ENCODE measurements at places on chromosomes 7 and 10.

DNA sequence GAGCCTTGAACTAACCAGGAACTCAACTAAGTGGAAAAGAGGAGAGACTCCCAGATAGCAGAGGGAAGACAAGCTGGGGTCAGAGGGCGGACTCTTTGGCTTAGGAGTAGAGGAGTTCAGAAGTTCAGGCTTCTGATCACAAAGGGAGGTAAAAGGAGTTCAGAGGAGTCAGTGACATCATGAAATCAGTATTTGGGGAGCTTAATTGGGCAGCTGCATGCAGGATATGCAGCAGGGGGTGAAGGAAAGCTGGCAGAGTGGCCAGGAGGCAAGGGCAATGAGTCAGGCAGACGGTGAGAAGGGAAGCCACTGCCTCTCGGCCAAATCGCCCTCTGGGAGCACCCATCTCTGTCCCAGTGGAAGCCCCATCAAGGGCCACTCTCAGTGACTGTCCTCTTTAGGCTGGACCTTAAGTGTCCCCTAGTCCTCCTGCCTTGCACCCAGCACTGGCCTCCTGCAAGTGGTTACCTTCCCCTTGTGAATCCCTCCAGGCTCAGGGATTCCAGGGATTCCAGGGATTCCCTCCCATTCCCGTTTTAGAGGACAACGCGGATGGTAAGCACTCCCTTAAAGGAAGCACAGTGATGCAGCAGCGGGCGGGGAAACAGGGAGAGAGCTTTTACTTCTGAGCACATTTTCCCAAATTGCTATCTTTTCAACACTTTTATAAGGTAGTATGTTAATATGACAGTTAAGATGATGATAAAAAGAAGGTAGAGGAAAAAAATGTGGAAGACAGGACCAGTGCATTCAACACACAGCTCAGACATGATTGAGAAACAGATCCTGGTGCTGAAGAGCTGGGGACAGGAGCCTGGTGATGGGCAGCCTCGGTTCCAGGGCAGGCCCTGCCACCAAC is 72.6 kb downstream of the KCNMA1 start:
- DNase-seq, result no peak

DNA sequence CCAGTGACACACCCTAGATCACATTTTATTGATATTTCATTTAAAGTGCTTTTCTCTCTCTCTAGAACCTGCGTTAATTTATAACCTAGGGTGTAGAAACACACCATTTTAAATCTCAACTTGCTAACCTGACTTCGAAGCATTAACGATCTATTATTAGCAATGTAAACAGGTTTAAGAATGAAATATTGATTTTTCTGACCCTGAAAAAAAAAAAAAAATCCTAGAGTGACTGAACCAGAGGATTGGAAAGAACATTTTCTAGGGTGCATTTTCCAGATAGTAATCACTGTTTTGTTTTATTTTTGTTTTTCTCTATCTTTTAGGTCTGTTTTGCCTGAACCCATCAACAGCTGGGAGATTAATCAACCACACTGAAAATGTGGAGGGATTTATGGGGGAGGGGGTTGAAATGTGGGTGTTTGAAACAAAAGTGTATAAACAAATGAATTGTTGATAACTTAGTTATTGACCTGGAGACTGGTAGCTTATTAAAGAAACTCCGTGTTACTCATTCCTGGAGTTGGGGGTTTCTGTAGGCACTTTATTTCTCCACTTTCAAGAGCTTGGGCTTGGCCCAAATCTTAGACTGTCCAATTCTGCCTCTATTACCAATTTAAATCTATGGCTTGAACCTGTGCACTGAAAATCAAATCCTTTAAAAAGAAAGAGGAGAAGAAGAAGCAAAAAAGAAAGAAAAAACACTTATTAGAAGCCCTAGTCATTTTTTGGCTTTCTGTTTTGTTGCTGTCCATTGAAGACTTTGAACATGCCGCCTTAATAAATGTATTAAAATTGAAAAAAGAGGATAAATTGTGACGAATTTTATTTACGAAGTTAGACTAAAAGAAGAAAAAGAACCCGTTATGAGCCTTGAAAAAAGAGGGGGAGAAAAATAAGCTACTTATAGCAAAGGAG is 2.8 kb downstream of the HOXA2 start:
- no peak for DNase-seq

DNA sequence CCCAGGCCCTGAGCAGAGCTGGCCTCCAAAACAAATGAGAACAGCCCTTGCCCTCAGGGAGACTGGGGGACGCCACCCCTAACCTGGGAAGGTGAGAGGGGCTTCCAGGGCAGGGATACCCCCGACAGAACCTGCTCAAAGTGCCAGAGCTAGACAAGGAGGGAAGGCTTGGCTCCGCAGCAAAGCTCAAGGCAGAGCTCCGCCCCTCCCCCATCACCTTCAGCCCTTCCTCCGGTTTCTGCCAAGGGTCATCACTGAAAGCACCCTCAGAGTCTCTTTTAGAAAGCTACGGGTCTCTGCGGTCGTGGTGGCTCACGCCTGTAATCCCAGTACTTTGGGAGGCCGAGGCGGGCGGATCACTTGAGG is 73.4 kb upstream of the CUX1 start:
- DNase-seq, result no peak

DNA sequence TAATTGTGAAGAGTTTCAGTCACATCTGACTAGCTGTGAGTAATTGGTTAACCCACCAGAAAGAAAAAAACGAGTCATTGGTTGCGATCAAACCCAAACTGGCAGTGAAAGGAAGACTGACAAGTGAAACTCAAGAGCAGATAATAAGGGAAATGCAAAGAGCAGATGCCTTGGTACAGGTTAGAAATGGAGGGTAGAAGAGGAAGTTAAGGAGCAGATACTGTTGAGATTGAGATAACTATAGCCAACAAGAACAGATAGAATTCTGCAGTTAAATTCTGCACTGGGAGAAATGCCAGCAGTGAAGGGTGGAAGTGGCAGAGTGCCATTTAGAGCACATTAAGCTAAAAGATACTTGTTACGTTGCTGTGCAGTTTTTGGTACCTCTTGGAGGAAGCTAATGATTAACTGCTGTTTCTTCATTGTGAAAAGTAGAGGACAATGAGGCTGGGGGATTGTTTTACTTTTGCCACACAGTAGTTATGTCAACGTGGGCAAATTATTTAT is 65.8 kb downstream of the CDK13 start:
- DNase-seq, result no peak

GRCh38 chr10:70905071-70906021 is 17.0 kb upstream of the PCBD1 start:
- no peak for DNase-seq

GRCh38 chr7:155555116-155555695 is 8.8 kb upstream of the CNPY1 start:
- no peak for DNase-seq

- no peak for DNase-seq
These were observed 118.3 kb downstream of the ARID5B start for GRCh38 chr10:62019685-62020359.

DNA sequence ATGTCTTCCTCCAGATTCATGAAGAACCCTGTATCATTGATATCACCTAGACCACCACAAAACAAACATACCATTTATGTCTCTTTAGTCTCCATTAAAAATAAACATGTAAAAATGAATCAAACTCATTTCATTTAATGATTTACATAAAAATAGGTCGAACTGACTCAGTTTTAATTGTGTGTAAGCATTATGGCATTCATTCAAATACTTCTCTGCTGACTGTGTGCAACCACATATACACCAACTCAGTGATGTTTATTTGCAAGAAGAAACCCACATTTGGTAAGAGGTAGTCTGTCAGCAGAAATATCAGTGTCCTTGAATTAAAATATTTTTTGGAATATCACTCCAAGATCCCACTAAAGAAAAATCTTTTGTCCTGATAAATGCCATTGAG is 30.5 kb downstream of the ABCB1 start:
- DNase-seq, result peak; percentile 14

DNA sequence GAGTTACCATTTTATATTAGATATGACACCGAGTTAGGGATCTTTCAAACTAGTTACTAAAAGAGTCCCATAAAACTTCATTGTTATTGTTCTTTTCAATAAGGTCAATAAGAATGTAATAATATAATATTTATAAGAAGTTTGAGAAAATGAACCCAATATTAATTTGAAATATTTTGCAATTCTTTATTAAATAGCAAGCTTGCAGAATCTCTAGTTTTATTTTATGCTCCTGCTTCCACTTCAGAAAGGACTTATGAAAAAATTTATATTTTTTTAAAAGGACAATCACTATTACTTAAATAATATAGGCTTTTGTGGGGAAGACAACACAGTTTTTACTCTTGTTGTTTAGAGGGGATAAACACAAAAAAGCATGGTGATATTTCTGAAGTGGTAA is 47.9 kb downstream of the LUC7L2 start:
- DNase-seq, result no peak

- DNase-seq, result no peak
These were observed 59.3 kb downstream of the PRTFDC1 start for GRCh38 chr10:24893127-24893526.

- no peak for DNase-seq
These were observed 122.8 kb downstream of the MAPK8 start for GRCh38 chr10:48429309-48429708.

DNA sequence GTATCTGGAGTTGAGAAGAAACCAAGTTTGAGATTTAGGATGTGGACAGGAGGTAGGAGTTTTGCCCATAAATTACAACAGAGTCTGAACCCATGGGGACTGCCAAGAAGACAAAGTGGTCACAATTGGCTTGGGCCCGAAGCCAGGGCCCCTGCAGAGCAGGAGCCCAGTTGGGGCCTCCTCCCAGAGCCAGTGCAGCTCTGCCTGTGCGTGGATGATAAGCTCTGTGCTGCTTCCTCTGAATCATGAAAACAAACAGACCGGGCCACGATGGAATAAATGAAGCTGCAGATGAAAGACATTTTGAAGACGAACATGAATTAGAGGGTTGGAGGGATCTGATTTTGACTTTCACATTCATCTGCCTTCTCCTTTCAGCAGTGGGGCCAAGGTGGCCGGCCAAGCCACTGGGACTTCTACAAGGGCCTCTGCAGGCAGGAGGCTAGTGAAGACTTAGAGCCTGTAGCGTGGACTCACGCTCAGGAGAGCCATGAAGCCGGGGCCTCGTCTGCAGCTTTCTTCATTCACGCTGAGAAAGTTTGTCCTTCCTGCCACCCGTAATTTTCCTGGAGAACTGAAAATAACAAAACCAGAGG is 156.8 kb upstream of the LYZL1 start:
- DNase-seq, result no peak

GRCh38 chr10:21888959-21889358 is 114.6 kb downstream of the DNAJC1 start:
- DNase-seq, result no peak

DNA sequence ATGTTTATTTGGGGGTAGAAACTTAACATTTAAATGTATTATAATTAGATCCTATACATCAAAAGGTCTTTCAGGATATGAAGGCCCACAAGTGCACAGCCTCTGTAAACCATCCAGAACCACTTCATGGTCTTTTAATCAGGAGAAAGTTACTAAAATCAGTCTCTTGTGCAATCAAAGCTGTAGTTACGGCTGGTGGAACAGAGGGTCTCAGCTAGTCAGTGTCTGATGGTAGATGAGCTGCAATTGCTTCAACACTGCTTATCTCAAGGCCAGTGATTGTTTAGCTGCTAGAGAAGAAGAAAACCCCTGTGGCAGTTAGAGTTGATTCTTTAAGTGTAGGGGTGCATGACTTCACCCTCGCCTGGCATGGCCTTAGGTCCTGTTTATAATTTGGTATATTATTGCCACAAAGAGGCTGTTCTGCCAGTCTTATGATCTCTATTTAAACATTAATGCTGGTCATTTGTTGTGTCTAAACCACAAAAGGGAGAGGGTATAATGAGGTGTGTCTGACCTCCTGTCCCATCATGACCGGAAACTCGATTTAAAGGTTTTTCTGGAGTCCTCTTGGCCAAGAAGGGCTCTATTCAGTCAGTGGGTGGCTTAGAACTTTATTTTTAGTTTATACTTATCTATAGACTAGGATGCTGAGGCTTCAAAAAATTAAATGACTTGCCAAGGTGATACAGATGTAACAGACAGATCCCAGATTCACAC is 21.3 kb downstream of the MSRB2 start:
- DNase-seq, result no peak

- no peak for DNase-seq
These were observed 20.3 kb upstream of the HGF start for GRCh38 chr7:81790120-81790500.

GRCh38 chr10:36224431-36224985 is 582.4 kb upstream of the FZD8 start:
- DNase-seq, result no peak

DNA sequence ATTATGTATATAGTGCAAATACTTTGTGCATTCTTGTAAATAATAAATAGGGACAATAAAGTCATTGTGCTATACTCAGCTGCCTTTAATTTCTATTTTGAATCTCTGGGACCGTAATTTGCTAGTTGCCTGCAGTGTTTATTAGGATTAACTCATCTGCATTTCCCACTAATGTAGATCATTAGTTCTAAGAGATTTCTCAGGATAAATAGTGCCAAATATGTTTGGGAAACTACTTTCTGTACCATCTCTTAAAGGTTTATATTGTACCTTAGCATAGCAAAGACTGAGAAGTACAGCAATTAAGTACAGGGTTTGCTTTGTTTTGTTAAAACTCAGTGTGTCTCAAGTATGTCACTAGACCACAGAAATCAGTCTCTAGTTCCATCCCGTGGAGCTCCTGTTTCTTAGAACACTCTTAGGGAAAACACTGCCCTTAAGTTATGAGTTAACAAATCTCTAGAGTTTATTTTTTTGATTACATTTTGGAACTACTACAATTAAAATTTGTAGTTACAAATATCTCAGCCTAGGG is 26.0 kb downstream of the ADD3 start:
- no peak for DNase-seq

- no peak for DNase-seq
These were observed 58.5 kb downstream of the PKD1L1 start for GRCh38 chr7:47889723-47890122.

GRCh38 chr7:111677848-111678247 is 115.6 kb upstream of the IMMP2L start:
- no peak for DNase-seq

DNA sequence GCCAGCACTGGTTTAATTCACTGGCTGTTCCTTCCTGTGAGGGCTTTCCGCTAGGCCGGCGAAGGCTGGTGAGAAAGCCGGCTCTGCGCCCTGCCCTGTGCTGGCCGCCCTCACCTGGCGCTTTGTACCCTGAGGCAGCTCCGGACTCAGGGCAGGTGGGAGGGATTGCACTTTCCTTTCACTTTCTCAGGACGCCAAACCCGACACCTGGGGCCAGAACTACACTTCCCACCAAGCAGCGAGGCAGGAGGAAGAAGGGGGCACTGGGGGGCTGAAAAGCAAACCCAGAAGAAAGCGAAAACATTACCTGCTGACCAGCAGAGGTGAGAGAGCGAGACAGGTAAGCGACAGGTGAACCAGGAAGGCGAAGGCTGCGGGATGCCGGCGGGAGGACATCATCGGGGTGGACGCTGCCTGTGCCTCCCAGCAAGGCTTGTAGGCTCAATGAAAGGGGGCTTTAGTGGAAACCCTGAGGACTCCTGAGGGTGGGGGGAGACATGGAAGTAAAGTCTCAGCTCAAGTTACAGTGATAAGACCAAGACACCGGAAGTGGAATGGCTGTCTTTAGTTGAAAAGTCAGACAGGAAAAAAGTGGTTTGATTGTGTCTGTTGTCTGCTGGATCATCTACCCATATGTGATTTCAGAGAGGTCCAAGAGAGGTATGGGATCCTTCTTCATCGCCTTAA is at the start of gene RAB19:
TSS of gene RAB19 (plus strand) at position 181 of the 687 bp plus-strand sequence. CDS start 3,589 bp downstream, outside the sequence.
- no peak for DNase-seq

GRCh38 chr10:78066728-78067430 is 33.2 kb downstream of the RPS24 start:
- no peak for DNase-seq

Measured in fibroblast of skin of left biceps (primary cell).